ENCODE measurements at places on chromosomes 12 and 14. TPM values are rescaled to one million over a fixed set of nuclear protein-coding genes. Genes with fewer than 3 reads are reported as not detected.
A peak's percentile ranks its signal among the peaks of the same experiment; 100 is the strongest.

DNA sequence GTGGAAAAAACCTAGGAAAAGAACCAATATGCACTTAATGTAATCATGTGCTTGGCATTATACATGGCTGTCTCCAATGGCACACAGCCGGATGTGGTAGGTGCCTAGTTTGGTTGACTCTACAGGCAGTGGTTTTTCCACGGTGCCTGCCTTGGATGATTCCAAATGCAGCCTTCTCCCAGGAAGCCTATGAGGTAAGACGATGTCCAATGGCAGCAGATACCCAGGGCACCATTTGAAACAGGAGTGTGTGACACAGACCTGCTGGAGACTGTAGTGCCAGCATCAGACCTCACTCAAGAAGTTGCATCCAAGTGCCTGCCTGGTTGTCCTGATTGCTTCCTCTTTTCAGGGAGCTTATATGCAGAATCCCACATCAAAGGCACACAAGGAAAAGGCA lies 88.0 kb upstream of the VASH1 start:
- no peak for DNase-seq

DNA sequence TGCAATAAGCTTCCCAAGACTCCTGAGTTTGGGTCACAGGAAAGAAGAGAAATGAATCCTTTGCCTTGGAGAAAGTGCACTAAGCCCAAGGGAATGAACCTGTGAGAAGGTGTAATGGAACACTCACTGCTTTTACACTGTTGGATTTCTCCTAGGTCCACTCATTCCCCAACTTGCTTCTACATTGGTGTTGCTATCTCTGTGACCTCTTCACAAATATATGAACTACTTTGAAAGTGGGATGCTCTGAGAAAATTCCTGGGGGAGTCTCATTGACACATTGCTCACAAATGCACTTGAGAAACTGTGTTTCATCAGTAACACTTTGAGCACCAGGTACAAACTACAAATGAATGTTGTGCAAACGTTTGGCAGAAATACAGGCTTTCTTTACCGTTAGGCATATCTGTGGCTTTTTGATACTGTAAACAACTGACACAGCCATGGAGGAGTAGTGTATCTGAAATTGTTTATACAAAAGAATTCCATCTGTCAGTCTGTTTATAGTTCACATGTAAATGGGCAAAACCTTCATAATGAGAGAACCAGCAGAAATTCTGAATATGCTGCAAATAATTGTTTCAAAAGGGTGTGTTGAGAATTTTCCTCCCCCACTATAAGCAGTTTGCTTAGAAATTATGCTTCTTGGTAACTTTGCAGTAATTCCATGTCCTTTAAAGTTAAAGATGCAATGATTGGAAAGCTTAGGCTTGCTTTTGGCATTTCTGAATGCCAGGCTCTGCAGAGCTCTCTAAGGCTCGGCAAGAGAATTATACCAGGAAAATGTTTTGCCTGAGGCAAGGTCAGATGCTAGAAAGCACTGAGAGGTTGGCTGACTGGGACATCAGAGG lies 348.5 kb upstream of the DDHD1 start:
- peak; percentile 95 for DNase-seq

GRCh38 chr12:105888696-105889095 lies 250.1 kb downstream of the NUAK1 start:
- no peak for DNase-seq

GRCh38 chr12:57881475-57881874 lies 34.9 kb upstream of the CTDSP2 start:
- DNase-seq, result no peak

The RERGL gene
- 0.32 TPM for total RNA-seq

The RD3L gene
- total RNA-seq, result not detected

The REM2 gene
- total RNA-seq, result under 0.01 TPM

The LTB4R2 gene
- 3.9 TPM for total RNA-seq
